Effector memory CD8-positive, alpha-beta T cell (primary cell): ENCODE measurements at places on chromosomes 7 and 10.

- DNase-seq: no peak
Measured at GRCh38 chr10:70694418-70695141, 22.3 kb downstream of the ADAMTS14 start.

GRCh38 chr10:48595539-48595932, 9.3 kb downstream of the ARHGAP22 start:
- DNase-seq: no peak

GRCh38 chr10:132509506-132510173, 27.9 kb upstream of the INPP5A start:
- no peak for DNase-seq

GRCh38 chr7:105270117-105270516, 118.6 kb downstream of the SRPK2 start:
- DNase-seq: no peak

DNA sequence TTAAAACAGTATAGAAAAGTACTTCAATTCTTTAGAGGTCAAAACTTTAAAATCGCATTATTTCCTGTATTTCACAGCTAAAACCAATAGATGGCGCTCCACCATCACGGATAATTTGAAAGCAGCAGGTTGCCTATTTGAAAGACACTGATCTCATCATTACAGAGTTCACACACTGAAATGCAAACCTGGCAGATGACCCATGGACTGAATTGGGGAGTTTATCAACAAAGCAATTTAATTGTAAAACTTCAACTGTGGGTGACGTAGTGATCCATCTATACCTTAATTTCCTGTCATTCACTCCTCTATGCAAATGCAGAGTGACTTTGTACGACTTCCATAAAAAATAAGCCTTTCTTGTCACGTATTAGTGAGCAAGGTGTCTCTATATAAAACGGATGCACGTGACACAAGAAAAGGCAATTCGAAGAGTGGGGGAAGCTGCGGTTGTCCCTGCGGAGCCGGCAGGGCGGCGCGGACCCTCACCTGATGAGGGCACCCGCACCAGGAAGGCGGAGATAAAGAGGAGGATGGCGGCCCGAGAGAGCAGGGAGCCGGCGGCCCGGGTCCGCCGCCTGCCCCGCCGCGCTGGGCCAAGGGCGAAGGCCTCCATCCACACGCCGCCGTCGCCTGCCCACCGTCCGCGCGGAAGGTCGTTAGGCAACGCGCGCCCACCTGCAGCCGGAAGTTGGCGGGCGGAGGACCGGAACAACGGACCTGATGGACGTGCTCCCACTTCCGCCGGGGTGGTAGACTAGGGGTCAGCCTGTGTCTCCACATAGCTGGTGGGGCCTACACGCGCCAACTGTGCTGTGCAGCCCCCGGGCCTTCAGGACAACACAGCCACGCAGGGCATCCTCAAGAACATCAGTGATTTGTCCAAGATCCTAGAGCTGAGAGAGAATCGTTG, at the start of gene ZPBP:
Gene ZPBP, minus strand, starts transcription at position 668 of the 913 bp plus-strand sequence. Its CDS starts 52 bp downstream, at position 616.
- peak; percentile 45 for DNase-seq
